AG04450 (cell line): ENCODE measurements at places on chromosomes 11 and 22. TPM values are rescaled to one million over a fixed set of nuclear protein-coding genes. Genes with fewer than 3 reads are reported as not detected.

Gene DCDC1
- polyA plus RNA-seq, result 0.02 TPM in 1 of 2 replicates, not detected in the other

Gene CASP5
- polyA plus RNA-seq, result 0.07 and 0.15 TPM in 2 replicates

Gene KRTAP5-1
- not detected in 2 replicates for polyA plus RNA-seq

Gene PNPLA5
- 0.11 and 0.12 TPM in 2 replicates for polyA plus RNA-seq

Gene MMP27
- polyA plus RNA-seq, result not detected in 2 replicates

Gene POGLUT3
- 49.3 and 60.0 TPM in 2 replicates for polyA plus RNA-seq

Gene TRIM51
- polyA plus RNA-seq, result not detected in 2 replicates

Gene CCDC188
- not detected in 2 replicates for polyA plus RNA-seq

Gene IZUMO1R
- polyA plus RNA-seq, result 0.12 TPM in 1 of 2 replicates, not detected in the other

Gene SUN2
- polyA plus RNA-seq, result 24.5 and 33.2 TPM in 2 replicates

Gene VSIG2
- polyA plus RNA-seq, result not detected in 2 replicates

Gene CARD18
- polyA plus RNA-seq, result not detected in 2 replicates

Gene SDHD
- polyA plus RNA-seq, result 122 and 154 TPM in 2 replicates

Gene SAA4
- not detected in 2 replicates for polyA plus RNA-seq

Gene OR4A16
- polyA plus RNA-seq, result not detected in 2 replicates

Gene KRTAP5-8
- 0.06 TPM in 1 of 2 replicates, not detected in the other for polyA plus RNA-seq

Gene SYT7
- 0.45 and 0.60 TPM in 2 replicates for polyA plus RNA-seq

Gene VSIG10L2
- polyA plus RNA-seq, result not detected in 2 replicates

Gene TTC12
- 17.6 and 19.0 TPM in 2 replicates for polyA plus RNA-seq

- peak; percentile 93 for DNase-seq
Observed at GRCh38 chr11:27718346-27718862, 18.1 kb upstream of the BDNF start.

DNA sequence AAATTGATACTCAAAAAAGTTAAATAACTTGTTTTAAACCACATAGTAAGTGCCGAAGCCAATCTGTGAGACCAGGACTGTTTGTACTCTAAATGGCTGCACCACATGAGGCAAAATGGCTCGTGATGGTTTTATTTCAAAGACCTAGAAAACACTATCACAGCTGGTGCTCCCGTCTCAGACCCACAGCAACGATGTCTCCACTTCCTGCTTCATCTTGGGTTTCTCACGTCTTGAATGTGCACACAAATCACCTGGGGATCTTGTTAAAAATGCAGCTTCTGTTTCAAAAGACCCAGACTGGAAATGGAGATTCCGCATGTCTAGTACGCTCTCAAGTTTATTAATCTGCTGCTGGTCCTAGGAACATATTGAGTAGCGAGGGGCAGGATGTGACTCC lies 1.2 kb downstream of the CD3E start:
- DNase-seq, result no peak

GRCh38 chr11:73009972-73010371 lies 132.1 kb downstream of the FCHSD2 start:
- DNase-seq, result no peak

DNA sequence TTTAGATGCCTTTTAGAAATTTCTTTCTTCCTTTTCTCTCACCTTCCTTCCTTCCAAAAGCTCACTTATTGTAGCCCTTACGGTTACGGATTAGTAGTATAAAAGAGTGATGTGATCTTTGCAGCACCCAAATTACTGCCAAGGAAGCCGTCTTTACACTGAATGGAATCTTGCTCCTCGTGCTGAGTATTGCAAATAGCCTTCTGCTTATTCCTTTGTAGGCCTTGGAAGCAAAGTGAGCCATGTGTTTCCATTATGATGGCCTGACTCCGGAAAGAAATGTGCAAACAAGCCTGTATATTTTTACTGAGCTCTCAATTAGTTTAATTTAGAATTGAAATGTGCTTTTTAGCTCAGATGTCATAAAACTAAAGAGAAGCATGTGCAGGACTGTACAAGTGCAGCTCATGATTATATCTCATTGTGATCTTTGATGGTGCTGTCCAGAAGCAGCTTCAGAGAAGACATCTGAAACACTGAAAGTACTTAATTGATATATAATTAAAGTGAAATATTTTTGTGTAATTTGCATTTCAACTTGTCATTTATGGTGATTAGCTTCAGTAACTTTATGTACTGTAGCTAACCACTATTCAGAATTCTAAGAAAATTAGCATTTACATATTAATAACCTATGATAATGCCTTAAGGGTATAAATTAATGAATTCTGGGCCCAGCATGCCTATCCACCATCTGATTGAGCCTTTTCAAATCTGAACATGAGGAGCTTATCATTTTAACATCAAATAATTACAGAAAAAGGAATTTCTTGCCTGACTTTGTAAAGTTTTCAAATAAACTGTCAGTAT lies 129.3 kb downstream of the GRIA4 start:
- no peak for DNase-seq

- no peak for DNase-seq
Observed at GRCh38 chr22:29964776-29965175, 81.8 kb downstream of the MTMR3 start.

- no peak for DNase-seq
Observed at GRCh38 chr11:27355575-27356104, 7.4 kb downstream of the CCDC34 start.

DNA sequence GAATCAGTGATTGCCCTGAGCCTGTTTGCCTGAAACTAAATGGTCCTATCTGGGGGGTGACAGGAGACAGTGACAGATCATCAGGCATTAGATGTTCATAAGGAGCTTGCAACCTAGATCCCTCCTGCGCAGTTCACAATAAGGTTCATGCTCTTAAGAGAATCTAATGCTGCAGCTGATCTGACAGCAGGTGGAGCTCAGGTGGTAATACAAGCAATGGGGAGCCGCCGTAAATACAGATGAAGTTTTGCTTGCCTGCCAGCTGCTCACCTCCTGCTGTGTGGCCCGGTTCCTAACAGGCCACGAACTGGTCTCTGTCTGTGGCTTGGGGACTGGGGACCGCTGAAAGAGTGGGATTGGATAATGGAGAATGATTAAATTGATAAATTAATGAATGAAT lies 14.0 kb downstream of the NOX4 start:
- no peak for DNase-seq

DNA sequence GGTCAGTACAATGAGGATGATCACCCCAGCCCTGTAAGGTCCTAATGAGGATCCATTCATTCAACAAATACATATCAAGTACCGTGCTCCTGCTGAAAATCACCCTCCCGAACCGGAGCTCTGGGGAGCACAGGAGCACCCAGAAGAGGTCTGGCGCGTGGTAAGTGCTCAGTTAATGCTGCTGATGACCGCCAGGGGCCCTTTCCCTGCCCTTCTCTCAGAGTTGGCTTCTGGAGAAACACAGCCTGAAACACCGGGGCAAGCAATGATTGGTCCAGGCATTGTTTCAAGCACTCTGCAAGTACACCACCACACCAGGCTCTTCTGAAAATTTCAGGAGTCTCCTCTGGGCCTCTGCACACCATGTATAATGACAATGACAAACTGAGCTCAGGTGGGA lies 3.8 kb upstream of the CCDC86 start:
- no peak for DNase-seq

GRCh38 chr11:44589301-44589700 lies 23.8 kb downstream of the CD82 start:
- DNase-seq, result peak; percentile 84

DNA sequence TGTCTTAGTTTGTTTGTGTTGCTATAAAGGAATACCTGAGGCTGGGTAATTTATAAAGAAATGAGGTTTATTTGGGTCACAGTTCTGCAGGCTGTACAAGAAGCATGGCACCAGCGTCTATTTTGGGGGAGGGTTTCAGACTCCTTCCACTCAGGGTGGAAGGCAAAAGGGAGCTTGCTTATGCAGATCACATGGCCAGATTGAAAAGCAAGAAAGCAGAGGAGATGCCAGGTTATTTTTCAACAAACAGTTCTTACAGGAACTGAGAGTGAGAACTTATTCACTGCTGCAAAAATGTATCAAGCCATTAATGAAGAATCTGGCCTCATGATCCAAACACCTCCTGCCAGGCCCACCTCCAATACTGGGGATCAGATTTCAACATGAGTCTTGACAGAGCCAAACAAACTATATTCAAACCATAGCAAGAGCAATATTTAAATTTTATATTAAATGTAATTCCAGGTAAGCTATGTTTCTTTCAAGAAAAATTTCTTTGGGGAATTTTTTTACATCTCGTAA lies 66.9 kb downstream of the NXPE2 start:
- no peak for DNase-seq

DNA sequence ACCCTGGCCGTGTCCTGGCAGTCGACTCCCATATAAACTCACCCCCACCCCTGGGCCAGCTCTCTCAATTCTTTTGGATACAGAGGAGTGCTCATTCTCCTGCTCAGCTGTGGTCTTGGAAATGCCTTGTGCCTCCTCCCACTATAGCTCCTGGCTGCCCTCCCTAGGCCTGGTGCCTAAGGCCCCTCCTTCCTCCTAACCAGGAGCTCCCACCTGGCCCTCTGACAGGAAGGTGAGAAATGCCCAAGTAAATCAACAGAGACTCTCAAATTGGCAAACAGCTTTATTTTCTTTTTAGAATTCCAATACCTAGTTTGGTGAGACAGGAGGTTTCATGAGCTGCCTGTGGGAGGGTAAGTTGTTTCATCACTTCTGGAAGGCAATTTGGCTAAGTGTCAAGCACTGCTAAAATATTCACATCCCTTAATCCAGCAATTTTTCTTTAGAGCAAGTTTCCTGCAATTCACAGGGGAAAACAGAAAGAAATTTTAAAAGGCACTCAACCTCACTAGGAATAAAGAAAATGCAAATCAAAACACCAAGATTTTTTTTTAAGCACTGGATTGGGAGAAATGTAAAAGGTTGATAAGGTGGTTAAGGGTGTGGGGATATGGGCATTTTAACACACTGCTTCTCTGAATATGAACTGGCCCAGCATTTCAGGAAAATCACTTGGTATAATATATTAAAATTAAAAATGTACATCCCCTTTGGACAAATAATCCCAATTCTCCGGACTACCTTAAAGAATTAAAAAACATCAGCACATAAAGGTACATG lies 209.7 kb upstream of the ARHGAP20 start:
- DNase-seq, result peak; percentile 15

DNA sequence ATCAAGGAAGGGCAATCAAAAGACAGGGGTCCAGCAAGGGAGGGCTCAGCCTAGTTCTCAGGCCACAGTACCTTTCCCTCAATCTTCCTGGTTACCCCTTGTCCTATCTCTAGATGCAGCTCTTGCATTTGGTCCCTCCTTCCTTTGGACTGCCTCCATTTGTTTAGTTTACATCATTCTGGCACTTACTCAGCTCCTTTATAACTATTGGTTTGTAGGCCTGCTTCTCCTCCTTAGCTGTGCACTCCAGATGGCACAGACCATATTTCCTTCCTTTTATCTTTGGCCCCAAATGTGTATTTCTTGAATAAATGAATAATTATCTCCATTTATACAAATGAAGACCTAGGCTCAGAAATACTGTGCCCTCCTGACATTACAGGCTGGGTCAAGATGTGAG lies 92.3 kb upstream of the AMOTL1 start:
- no peak for DNase-seq

- no peak for DNase-seq
Observed at GRCh38 chr11:73384872-73385689, 8.9 kb downstream of the RELT start.

- no peak for DNase-seq
Observed at GRCh38 chr11:132008226-132008625, 637.8 kb downstream of the NTM start.

GRCh38 chr11:65560555-65561418 lies 2.6 kb upstream of the LTBP3 start:
- no peak for DNase-seq

DNA sequence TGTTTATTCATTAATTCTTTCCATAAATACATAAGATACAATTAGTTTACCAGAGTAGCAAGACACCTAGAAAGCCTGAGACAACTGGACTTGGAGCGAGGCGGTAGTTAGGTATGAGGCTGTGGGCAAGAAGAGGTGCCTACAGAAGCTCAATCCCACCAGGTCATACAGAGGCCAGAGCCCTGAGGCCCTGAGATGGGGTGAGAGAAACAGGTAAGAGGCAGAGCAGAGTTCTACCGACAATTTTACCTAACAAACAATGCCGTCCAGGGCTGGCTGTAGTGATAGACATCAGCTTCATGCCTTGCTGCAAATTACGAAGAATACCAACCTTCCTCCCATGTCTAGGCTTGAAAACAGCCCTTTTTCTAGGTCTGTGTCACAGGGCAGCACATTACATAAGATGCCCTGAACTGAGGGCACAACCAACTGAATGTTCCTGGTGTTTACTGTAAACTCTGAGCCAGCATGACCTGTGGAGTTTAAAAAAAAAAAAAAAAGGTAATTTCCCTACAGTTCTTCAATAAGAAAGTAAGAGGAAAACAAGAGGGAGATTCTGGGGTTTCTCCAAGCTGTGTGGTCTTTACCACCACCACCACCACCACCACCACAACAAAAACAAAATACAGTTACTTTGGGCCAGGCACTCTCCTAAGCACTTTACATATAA lies 105.8 kb downstream of the GAB2 start:
- no peak for DNase-seq

- DNase-seq, result no peak
Observed at GRCh38 chr11:75319035-75319877, 32.2 kb downstream of the ARRB1 start.

DNA sequence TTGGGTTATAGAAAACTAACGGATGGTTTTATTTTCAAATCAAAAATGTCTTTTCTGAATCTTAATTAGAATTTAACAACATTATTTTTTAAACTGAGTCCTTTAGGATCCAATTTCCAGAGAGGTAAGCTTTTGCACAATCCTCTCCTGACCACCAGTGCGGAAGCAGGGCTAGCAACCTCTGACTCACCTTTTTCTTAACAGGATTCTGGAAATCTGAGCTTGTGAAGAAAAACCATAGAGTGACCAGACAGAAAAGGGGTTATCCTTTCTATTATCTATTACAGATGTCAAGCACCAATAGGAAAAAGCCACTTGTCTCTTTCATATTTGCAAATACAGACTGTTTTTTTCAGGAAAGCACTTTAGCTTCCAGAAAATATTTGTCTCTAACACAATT lies 25.3 kb downstream of the ALG9 start:
- no peak for DNase-seq

GRCh38 chr11:74751303-74751702 lies 2.7 kb downstream of the RNF169 start:
- no peak for DNase-seq

- no peak for DNase-seq
Observed at GRCh38 chr11:29025001-29025400, 916.8 kb downstream of the METTL15 start.

- no peak for DNase-seq
Observed at GRCh38 chr22:42905217-42905616, 48.1 kb upstream of the ARFGAP3 start.

GRCh38 chr11:133047036-133047770 lies 485.1 kb downstream of the OPCML start:
- DNase-seq, result no peak
